ENCODE measurements at places on chromosomes 1 and 21. TPM values are rescaled to one million over a fixed set of nuclear protein-coding genes. Genes with fewer than 3 reads are reported as not detected.

DNA sequence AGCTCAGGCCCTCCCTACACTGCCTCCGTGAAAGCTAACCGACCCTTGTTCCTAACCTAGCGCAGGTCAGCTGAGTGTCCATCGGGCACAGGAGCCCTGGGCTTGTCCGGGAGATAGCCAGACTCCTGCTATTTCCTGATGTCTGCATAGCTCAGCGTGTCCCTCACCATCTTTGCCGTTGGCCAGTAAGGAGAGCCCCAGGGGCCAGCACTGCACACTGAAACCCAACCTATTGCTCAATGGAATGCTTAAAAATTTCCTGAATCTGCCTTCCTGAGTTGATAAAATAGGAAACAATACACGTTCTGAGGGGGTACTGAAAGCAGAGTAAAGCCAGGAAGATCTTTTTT lies 2.2 kb downstream of the RUNX1 start:
- peak; percentile 62 for DNase-seq

DNA sequence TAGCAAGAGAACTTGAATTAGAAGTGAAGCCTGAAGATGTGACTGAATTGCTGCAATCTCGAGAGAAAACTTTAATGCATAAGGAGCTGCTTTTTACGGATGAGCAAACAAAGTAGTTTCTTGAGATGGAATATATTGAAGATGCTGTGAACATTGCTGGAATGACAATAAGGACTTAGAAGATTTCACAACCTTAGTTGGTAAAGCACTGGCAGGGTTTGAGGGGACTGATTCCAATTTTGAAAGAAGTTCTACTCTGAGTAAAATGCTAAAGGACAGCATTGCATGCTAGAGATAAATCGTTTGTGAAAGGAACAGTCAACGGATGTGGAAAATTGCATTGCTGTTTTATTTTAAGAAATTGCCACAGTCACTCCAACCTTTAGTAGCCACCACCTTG lies 69.5 kb downstream of the GDAP2 start:
- no peak for DNase-seq

- no peak for DNase-seq
These were observed 109.2 kb downstream of the HMCN1 start for GRCh38 chr1:185843297-185843869.

GRCh38 chr1:53398091-53398490 lies 61.1 kb upstream of the DMRTB1 start:
- DNase-seq = no peak

DNA sequence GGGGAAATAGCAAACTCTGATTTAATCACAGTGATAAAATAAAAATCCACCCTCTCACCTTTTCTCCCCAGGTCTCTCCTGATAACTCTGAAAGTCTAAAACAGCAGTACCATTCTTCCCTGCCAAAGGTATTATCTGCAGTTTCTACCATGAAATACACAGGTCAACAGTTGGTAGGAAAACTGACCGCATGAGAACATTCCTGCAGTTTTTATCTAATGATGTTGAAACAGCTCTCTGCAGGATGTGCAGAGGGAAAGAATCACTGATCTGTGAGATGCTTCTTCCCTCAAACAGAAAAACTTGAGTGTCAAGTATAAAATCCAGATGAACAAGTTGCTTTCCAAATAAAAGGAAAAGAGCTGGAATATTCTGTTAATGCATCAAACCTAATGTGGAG lies 39.1 kb downstream of the KCNJ6 start:
- no peak for DNase-seq

GRCh38 chr1:115230281-115230680 lies 107.8 kb downstream of the NGF start:
- no peak for DNase-seq

DNA sequence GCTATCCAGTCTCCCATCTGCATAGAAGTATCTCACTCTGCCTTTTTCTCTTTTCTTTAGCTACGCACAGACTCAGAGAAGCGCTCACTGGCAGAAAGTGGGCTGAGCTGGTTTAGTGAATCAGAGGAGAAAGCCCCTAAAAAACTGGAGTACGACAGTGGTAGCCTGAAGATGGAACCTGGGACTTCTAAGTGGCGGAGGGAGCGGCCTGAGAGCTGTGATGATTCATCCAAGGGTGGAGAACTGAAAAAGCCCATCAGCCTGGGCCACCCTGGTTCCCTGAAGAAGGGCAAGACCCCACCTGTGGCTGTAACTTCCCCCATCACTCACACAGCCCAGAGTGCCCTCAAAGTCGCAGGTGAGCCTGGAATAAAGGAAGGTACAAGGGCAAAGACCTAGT lies 48.0 kb upstream of the IPO9 start:
- DNase-seq = no peak

GRCh38 chr1:42841010-42841409 lies 5.4 kb upstream of the ZNF691 start:
- DNase-seq = no peak

- DNase-seq = no peak
These were observed 2.3 kb upstream of the EFNA3 start for GRCh38 chr1:155076371-155076770.

DNA sequence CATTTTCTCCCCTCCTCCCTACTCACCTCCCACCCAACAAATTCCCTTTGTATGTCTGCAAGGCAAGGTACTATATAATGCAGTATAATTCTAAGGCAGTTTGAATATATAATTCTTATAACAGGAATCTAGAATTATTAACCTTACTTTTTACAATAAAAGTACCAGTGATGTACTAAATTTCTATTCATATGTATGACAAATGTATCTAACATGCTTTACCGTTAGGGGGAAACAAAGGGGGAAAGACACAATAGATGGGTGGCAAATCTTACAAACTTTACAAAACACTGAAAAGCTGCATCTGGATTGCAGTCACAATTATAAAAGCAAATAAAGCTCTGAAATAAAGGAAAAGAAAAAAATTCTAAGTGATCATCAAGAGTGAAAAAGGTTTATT lies 2.3 kb downstream of the PIK3R3 start:
- DNase-seq = no peak

GRCh38 chr1:117301901-117302300 lies 65.3 kb upstream of the MAN1A2 start:
- no peak for DNase-seq

GRCh38 chr1:224266915-224267856 lies 62.8 kb downstream of the NVL start:
- no peak for DNase-seq

DNA sequence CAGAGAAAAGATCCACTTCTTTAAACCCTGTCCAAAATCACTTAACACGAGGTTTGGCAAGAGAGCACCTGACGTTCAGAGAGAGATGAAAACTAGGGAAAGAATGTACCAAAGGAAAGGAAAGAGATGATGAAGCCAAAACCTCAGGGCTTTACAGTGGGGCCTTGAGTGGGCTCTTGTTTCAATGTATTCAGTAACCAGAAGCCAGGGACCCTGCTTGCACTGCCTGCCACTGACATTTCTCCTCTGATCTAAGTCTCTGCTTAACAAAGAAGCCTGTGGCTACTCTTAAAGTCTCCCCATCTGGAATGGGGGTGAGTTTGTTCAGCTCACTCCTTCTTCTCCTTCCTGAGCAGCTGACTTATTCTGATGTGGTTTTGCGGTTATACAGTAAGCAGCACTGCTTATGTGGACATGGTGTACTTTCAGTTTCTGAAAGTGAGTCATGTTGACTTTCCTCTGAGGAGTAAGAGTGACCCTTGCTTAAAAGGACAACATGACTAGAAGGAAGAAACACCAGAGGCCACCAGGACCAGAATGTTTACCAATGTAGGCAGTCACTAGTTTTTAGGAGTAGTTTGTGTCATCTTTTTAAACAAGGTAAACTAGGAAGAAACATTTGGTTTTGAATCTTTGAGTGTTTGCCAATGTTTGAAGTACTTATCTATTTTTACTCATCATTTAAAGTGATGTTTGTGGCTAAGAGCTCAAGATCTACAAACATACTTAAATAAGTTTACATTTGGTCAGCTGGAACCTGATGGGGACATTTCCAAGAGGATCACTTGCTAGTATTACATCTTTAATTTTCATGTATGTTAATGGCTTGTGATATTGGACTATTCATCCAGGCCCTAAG lies 87.4 kb downstream of the FASLG start:
- DNase-seq = no peak

GRCh38 chr1:29603622-29604021 lies 367.3 kb downstream of the PTPRU start:
- DNase-seq = no peak

- no peak for DNase-seq
These were observed 45.1 kb downstream of the BACE2 start for GRCh38 chr21:41213021-41213420.

DNA sequence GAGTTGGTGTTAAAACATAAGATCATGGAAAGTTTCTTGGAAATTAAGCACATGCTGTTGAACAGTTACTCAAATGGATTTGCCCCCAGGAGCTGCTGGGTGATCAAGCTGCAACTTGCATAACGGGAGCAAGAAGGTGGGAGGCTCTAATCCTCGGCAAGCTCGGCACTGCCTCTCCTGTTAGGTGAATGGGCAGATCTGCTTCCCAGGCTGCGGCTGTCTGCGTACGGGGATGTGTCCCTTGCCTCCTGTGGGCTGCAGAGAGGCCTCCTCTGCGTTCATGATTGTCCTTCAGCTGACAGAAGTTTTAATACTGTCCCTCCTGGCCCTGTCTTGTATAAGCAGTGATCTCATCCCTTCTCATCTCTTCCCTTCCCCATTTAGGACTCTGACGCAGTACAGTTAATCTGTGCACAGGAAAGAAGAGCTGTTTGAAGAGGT lies 36.7 kb downstream of the ATP1A1 start:
- DNase-seq = no peak

GRCh38 chr21:32768530-32768929 lies 3.0 kb downstream of the PAXBP1 start:
- no peak for DNase-seq

DNA sequence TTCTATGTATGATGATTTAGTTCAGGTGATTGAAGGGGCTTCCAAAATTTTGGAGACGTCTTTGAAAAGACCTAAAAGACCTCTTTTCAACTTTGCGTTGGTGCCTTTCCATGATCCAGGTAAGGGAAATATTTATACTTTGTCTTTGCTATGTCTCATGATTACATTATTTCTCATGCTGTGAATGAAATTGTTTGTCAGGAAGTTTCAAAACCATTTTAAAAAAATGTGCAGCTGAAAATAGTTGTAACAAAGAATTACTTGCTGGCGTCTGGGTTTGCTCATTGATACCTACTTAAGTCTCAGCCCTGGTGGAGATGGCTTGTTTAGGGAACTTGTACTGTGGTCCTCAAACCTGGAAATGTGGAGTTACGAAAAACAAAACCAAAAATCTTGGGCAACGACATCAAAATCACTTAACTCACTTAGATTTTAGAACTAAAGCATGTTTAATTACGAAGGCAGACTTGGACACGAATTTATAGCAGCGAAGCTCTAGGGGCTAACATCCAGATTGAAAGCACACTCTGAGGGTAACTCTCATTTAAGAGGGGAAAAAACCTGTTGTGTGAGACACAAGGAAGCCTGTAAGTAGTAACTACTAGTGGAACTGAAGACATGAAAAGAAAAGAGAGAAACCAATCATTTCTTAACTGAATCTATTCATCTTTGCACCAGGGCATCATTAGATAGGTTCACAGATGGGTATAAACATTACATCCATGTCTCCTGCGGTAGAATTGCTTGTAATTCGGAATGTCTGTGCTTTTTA lies 924 bp downstream of the HMCN1 start:
- no peak for DNase-seq

DNA sequence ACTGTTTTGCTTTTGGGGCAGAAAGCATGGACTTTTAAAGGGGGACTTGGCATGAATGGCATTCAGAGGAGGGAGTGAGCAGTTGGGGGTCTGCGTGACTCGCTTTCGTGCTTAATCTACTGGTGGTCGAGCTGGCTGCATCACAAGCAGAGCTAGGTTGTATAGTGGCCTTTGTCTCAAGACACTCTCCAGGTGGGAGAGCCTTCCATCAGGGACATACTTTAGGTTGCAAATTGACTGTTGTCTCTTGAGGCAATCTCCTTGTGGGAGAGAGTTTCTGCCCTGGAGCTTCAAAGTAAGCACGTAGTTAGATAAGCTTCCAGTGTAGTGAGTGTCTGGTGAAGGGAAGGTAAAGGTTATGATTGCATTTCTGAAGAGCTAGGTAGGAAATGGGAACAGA lies 93.9 kb downstream of the C1orf21 start:
- DNase-seq = no peak

- DNase-seq = no peak
These were observed 247.9 kb upstream of the DUSP10 start for GRCh38 chr1:221989741-221990140.

DNA sequence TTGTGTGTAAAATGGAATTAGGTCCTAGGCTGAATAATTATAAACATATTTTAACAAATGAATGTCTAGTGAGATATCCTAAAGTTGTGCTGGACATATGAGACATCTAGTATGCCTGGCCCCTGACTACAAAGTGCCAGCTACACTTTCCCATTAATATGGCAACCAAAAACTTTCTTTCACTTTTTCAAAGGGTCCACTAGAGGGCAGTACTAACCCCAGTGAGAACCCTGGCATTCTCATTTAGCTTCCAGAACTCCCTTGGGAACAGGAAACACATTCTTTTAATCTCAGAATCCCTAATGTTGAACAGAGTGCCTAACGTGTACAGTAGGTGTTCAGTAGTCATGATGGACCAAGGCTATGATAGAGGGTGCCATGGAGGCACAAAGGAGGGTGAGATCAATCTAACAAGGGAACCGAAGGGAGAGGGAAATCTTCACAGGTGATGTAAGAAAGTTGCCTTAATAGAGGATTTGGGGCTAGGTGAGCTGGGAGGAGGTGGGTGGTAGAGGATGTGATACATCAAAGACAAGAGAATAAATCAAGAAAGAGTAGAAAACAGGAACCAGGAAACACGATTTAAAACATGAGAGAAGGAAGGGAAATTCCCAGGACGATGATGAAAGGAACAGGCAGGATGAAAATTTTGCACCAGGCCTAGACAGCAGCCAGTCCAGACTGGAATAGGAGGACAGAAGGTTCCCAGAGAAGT lies 41.6 kb downstream of the NSL1 start:
- no peak for DNase-seq

- DNase-seq = no peak
These were observed 43.9 kb downstream of the TESK2 start for GRCh38 chr1:45446950-45447672.

The CD46 gene
- 44.9 TPM for total RNA-seq

The KCNK2 gene
- total RNA-seq = not detected

The LYPD8 gene
- total RNA-seq = not detected

The NOTCH2 gene
- 45.9 TPM for total RNA-seq

The NTMT2 gene
- 1.9 TPM for total RNA-seq

The NCAM2 gene
- total RNA-seq = 1.8 TPM

The SELE gene
- 0.11 TPM for total RNA-seq

The CRYAA gene
- not detected for total RNA-seq
